ENCODE measurements at places on chromosomes 5 and 9.
A peak's percentile ranks its signal among the peaks of the same experiment; 100 is the strongest.

DNA sequence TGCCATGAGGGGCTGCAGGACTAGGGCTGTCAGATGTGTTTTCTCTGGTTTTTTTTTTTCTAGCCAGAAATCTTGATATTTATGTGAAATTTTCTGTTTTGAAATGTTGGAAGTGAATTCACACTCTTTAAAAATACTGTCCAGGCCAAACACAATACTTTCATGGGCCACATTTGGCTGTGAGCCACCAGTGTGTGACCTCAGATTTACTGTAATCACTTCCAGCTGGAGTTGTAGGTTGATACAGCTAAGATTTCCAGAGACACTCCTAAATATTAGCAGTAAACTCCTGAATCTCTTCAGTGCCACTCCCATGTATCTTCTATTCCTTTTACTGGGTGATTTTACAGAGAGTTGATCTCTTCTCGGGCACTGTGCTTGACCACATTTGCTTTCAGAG, 92.2 kb upstream of the CKMT2 start:
- no peak for DNase-seq

GRCh38 chr5:1304033-1304432, 9.2 kb upstream of the TERT start:
- no peak for DNase-seq

DNA sequence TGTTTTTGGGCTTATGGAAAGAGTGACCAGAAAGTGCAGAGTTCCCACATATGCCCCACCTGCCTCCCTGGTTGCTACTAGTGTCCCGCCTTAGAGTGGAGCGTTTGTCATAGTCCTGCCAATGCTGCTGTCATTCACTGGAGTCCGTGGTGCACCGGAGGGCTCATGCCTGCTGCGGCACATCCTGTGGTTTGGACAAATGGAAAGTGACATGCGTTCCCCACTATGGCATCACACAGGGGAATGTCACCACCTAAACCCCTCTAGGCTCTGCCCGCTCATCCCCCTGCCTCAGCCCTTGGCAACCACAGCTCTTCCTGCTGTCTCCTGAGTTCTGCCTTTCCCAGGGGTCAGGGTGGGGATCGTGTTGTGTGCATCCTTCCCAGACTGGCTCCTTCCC, 29.2 kb downstream of the IRX4 start:
- DNase-seq = no peak

DNA sequence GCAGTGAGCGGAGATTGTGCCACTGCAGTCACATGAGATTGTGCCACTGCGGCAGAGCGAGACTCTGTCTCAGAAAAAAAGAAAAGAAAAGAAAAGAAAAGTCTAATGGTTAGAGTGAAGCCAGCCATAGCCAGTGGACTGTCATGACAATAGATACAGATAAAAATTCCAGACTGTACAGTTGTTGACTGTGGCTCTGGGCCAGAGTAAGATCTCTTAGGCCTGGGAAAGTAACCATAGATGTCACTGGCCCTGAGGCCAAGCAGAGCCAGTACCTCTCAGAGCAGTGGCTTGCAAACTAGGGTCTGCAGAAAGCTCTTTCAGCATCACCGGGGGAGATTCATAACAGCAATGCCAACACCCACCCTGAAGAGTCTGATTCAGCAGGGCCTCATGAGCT, 44.1 kb upstream of the SUB1 start:
- no peak for DNase-seq

DNA sequence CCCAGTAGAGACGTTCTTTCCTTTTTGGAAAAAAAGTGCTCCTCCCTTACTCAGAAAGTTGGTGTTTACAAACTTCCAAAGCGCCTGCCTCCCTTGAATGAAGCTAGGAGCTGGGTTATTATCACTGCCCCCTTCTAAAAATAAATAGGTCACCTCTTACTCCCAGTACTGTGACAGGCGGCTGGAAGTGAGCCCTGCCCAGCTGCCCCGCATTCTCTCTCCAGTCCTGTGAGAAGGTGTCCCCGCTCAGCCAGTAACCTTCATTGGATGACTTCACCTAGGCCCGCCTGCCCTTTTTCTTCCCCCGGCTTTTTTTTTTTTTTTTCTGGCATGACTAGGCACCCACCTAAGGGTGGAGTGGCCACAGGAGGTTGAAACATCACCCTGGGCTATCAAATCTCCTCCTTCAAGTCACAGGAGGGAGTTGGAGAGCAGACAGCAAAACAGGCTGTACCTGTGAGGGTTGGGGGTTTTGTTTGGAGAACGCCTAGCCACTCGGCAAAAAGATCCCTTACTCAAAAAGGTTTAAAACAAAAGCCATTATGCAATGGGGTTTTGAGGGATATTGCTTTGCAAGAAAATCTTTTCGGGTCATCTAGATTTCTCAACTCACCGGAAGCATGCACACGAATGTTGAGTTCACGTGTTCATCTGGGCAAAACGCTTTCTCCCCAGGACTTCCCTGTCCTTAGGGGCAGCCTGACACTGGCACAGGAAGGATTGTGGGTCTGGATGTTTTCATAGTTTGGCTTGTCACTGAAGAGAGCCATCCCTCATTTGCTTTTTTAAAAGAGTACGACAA, 43.3 kb upstream of the ZNF622 start:
- DNase-seq = no peak

- DNase-seq = no peak
Measured at GRCh38 chr5:172097356-172097755, 90.7 kb downstream of the STK10 start.

DNA sequence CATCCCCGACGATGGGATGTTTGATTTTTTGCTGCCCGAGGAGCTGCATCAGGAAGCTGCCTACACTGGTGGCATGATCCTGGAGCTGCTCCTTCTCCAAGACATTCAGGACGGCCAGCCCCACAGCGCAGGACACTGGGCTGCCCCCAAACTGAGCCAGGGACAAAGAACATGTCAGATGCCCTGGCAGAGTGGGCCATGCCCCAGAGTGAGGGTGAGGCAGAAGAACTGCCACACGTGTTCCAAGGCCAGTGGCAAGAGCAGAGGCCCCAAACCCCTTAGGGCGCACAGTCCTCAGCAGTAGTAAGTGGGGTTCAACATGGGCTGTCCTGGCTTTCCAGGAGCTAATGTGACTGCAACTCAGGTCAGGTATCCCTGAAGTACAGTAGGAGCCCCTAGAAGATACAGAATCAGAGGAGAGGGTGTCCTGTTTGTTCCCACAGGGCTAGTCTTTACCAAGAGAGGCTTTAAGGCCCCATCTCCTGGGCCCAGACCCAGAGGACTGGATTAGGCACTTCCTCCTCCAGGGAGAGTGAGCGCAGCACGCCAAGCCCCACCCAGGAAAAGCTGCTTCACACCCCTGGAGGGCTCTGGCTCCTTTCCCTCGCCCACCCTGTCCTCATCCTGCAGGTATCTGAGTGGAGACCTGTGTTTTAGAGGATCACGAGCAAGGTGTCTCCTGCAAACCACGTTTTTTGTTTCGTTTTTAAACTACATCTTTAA, 11.1 kb downstream of the HNRNPAB start:
- no peak for DNase-seq

DNA sequence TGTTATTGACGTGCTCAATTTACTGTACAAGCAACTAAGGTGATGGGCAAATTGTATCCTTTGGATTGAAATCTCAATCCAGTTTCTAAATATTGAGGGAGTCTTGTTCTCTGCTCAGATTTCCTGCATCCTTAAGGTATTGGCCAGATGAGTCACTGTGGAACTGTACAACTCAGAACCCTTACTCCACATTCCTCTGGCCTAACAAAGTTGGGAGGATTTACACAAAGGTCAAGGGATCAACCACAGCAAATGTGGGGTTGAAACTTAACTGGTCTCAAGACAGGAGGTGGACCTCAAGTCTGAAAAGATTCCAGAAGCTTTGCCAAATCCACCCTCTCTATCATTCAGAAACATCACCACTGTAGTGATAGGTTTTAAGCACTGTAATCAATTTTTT, 81.5 kb upstream of the AGXT2 start:
- DNase-seq = no peak

DNA sequence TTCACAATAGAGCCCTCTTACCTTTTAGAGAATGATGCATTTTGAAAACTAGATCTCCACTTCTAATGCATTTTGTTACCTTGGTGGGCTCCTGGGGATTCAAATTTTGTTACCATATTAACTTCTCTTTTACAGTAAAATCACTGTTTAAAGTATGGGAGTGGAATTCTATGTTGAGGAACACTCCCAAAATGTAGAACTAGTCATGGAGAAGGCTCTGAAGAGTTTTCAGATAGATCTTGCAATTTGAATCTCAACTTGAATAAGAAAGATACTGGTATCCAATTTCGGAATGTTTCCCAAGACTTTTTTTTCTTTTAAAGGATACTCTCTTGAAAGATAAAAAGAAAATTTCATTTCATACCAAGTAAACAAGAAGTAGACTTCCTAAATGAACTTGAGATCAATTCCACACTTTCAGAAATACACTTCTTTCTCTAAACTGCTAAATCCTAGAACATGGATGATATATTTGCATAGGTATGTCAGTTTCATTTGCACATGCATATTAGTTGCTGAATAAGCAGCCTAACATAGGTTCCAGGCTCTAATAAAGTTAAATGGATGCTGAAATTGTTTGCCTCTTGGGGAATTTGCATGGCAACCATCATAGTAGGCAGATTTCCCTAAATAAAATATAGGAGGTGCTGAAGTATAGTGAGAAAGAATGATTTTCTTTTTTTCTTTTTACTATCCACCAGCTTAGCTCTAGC, 205.4 kb downstream of the ADAMTS6 start:
- DNase-seq = no peak

- DNase-seq = no peak
Measured at GRCh38 chr9:125202846-125203618, 2.7 kb downstream of the RABEPK start.

DNA sequence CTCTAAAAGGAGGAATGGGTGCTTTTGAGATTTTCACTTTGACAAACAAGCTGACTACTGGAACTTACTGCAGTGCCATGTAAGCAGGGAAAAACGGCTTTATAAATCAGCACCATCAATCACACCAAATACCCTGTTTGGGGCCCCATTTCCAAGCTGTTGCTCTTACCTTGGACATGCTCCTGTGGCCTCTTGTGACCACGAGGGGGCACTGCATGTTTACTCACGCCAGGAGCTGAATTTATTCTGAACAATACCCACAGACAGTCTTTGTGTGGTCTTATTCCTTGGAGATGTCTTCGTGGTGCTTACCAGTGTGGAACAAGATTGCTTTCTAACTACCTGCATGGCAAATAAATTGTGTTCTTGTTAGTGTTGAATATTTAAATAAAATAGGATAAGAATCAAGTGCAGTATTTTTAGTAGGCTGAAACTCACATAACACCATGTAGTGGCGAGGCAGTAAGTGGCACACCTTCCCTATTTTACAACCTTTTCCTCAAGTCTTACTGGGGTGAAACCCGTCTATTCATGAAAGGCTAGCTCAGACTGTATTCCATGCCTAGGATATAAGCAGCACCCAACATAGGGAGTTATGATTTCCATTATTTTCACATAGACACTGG, 155.5 kb upstream of the NMUR2 start:
- DNase-seq = peak; percentile 30

GRCh38 chr5:83777856-83778255, 57.2 kb upstream of the HAPLN1 start:
- no peak for DNase-seq

GRCh38 chr9:75088646-75089372, 495 bp downstream of the OSTF1 start:
- peak; percentile 90 for DNase-seq

- no peak for DNase-seq
Measured at GRCh38 chr5:59956130-59956783, 62.7 kb upstream of the PDE4D start.

DNA sequence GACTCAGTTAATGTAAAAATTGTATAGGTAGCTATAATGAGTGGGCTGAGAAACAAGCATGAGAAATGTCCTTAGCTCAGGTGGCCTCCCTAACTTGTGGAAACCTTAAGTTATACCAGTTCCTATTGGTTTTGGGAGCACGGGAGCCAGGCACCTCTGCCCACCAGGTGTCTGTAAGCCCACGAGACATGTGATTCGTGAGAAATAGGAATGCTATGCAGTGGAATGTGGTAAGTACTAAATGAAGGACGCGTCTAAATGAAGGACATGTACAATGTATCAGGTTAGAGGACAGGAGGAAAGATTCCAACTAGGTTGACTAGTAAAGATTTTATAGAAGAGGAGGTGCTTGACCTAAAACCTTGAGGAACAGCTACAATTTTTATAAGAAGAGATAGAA, 46.0 kb upstream of the F2RL2 start:
- DNase-seq = no peak

DNA sequence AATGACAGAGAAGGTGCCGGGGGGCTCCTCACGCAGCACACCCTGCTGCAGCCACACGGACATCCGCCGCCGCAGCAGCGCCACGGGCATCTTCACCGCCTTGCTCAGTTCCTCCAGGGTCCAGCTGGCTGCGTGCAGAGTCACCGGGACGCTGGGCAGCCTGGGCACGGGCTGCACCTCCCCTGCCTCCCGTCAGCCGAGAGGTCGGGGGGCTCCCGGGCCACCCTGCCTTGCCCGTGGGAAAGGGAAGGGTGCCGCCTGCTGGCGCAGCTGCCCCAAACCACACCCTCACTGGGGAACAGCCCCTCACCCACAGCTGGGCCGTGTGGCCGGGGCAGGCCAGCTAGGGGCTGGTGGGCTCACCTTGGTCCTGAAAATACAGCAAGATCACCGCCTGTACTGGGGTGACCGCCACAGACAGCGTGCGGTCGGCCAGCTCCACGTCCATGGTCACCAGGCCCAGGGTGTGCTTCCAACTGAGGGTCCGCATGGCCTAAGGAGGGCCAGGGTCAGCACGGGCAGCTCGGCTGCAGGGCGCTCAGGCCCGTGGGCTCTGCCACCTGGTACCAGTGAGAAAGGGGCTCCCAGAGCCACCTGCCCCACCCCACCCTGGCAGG, 3.6 kb upstream of the TMEM210 start:
- DNase-seq = no peak

DNA sequence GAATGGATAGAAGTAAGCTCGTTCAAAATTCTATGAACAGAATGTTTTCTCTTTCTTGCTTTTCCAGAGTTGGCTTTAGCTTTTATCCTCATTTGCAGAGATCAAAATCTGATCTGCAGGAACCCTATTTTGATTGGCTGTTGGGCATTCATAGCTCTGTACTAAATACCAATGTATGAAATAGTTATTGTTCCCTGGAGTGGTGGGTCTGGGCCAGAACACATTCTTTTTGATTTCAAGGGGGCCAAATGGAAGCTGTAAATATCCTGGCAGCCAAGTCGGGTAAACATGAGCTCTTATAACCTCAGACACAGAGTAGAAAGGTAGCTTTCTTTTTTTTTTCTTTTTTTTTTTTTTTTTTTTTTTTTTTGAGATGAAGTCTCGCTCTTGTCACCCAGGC, 241.5 kb downstream of the PDZD2 start:
- no peak for DNase-seq

Data from Kasumi-1 (cell line).